AG20443 (cell line): ENCODE measurements at places on chromosomes 1 and 21.
A peak's percentile ranks its signal among the peaks of the same experiment; 100 is the strongest.

DNA sequence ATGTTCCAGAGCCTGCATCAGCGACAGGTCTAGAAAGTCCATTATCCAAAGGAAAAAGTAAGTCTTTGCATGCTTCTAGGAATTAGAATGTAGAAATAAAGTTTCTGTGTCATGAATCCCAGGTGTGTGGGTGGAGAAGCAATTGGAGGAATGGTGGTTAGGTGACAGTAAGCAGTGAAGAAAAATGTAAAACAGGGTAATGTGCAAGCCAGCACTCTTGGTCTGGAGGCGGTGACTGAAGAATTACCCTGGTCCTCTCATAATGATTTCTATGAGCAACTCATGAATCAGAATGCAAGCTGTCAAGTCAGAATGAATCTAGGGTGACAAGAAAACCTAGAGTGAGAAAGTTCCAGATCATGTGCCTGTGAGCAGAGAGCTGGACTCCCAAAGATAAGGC is 33.6 kb downstream of the PLPPR4 start:
- no peak for DNase-seq

GRCh38 chr1:170176772-170177171 is 31.0 kb downstream of the NTMT2 start:
- DNase-seq, result no peak

DNA sequence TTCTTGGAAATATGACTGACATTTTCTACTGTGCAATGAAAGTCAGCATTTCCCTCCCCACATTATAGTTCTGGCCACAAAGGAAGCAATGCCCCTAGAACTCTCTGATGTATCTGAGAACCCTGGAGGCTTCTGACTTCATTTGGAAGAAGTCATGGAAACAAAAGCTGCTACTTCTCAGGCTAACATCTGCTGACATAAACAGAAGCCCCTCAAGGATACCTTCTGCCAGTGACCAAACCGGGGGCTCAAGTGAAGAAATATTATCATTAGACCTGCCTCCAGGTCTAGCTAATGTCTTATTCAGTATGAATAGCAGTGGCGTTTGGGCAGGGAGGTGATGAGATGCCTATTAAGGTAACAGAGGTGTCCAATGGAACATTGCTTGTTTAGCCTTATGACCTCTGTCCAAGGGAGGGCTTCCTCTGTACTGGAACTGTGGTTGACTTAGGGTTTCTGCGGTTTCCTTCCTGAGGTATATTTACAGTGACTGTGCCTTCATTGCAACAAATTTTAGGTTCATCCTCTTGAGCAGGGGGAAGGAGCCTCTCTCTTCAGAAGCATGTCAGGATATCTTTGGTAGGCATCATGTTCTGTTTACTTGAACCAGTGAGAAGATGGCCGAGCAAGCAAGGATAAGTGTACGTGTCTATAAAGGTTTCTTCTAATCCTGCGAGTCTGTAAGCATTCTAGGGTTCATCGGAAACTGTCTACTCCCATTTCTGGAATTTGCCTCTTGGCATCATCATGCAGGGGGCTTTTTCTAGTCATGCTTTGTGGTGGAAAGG is 161.7 kb downstream of the PBX1 start:
- DNase-seq, result no peak

DNA sequence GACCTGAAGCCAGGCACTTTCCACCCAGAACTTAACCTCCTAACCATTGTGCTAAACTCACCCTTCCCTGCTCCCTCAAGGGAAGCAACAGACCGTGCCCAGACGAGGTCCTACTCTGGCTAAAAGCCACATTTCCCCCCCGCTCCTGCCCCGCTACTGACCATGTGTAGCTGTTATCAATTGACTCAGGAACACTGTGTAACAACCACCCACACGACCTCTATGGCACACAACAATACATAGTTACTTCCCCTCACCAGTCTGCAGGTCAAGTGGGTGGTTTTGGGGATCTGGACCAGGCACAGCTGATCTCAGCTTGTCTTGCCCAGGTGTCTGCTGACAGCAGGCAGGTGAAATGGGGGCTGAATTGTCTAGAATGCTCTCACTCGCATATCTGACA is 40.1 kb downstream of the CAMK2N1 start:
- DNase-seq, result no peak

- no peak for DNase-seq
These were observed 902 bp downstream of the AP4B1 start for GRCh38 chr1:113903501-113904292.

DNA sequence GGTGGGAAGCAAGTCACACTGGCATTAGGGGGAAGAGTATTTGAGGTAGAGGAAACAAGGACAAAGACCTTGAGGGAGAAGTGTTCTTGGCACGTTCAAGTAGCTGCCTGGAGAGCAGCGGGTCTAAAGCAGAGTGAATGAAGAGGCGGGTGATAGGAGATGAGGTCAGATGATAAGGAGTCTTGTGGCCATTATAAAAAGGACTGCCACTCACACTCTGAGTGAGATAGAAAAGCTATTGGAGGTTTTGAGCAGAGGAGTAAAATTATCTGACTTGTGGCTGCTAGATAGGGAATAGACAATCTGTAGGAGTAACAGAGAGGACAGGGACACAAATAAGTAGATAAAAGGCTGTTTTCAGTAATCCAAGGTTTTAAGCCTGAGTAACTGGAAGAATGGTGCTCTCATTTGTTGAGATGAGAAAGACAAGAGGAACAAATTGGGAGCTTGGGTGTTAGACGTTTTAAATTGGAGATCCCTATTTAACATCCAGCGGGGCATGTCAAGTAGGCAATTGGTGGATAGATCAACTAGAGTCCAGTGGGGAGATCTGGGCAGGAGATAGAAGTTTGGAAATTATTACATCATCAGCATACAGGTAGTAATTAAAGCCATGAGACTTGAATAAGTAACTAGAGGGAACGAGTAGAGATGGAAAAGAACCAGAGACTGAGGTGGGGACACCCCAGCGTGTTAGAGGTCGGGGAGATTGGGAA is 43.7 kb downstream of the HENMT1 start:
- no peak for DNase-seq

DNA sequence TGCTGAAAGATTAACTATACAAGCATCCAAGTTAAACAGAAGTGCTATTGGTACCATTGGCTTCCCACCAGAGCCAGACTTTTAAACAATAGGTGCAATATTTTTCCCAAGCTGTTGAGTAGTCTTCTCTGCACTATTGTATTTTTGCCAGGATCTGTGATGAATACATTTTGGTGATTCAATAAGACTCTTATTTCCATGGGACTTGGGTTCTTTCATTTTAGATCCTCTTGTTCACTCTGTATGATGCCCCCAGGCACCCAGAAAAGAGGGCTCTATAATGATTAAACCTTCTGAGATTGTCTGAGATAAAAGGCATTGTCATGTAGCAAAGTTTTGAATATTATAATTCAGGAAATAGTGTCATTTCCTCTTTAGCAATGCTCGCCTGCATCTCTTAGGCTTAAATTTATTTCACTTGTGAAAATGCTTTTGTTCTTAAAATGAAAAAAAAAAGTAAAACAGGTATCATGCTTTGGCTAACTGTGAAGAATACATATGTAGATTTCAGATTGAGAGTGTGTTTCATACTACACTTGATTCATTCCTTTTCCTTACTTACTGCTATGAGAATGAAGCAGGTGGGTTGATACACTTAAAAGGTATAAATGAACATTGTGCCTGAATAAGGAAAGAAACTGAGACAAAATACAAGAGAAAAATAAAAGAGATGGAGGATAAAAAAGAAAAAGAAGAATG is 275.0 kb downstream of the HMCN1 start:
- DNase-seq, result no peak

DNA sequence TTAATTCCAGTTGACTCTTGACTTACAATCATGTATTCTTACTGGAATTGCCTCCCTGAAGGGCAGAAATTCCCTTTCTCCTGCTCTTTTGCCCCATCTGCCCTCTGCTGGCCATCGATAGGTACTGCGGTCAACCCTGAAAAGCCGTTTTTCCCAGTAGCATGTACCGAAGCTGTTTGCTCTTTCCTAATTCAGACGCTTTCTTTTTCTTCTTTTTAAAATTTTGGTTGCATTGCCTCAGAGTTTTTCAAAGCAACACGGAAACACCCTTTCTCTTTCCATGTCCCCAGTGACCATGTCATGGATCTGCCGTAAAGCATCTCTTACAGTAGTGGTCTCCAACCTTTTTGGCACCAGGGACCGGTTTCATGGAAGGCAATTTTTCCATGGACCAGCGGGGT is 164.2 kb upstream of the C1orf21 start:
- peak; percentile 77 for DNase-seq

- no peak for DNase-seq
These were observed 246.6 kb downstream of the KAZN start for GRCh38 chr1:14844923-14845617.

- DNase-seq, result peak; percentile 53
These were observed 136.7 kb upstream of the ETV3 start for GRCh38 chr1:157274698-157275534.

DNA sequence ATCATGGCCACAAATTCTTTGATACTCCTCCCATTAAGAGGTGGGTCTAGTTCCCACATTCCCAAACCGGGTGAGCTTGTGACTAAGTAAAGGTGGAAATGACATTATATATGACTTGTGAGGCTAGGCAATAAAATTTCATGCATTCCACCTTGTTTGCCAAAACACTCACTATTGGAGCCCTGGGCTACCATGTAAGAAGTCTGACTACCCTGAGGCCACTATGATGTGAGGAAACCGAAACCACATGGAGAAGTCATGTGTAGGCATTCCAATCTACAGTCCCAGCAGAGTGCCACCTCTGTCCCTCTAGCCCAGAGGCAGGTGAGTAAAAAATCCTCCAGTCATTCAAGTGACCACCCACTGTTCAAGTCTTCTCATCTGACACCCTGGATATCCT is 17.9 kb upstream of the SMG7 start:
- peak; percentile 10 for DNase-seq

- no peak for DNase-seq
These were observed 295.5 kb upstream of the KAZN start for GRCh38 chr1:14303011-14303410.

DNA sequence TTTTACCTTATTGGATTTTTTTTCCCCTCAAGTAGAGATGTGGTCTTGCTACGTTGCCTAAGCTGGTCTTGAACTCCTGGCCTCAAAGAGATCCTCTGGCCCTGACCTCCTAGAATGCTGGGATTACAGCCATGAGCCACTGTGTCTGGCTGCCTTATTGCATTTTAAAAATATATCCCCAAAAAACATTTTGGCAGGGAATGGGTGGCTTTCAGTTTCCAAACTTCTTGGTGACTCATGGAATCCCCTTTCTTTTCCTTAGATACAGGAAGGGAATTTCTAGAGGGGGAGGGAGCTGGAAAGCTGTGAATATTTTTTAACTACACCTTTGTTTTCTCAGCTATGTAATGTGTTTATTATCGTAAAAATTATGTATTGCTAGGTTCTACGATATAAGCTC is 73.3 kb downstream of the SNRPE start:
- no peak for DNase-seq

GRCh38 chr1:239583536-239583935 is 197.2 kb downstream of the CHRM3 start:
- DNase-seq, result no peak

DNA sequence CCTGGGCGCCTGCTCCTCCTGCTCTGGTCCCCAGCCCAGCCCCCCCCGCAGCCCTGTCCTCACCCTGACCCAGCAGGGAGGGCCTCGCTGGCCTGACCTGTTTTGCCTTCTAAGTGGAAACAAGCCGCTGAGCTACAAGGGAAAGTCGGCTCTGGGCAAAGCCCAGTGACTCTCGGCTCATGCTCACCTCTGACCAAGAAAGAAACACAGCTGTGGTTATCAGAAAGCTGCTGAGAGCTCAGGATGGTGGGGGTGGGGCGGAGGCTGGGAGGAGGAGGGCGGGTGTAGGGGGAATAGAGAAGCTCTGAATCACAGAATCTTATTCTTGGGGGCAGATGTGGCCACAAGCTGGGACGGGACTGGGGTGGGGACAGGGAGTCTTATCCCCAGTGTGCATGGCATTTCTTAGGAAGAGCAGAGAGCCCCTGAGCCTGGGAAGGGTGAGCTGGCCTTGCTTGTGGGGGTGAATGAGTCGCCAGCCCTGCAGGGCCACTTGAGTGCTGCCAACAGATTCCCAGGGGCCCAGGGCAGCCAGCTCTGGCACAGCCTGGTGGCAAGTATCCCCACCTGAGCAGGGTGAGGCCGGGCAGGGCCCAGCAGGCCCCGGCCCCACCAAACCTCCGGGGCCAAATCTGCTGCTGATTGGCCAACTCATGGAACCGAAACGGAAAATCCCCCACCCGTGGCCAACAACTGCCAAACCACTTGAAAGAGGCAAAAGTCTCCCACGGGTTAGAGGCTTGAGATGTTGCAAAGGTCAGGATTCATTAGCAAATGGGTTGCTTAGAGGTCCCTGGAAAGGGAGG is 120.6 kb downstream of the SPSB1 start:
- DNase-seq, result peak; percentile 89

DNA sequence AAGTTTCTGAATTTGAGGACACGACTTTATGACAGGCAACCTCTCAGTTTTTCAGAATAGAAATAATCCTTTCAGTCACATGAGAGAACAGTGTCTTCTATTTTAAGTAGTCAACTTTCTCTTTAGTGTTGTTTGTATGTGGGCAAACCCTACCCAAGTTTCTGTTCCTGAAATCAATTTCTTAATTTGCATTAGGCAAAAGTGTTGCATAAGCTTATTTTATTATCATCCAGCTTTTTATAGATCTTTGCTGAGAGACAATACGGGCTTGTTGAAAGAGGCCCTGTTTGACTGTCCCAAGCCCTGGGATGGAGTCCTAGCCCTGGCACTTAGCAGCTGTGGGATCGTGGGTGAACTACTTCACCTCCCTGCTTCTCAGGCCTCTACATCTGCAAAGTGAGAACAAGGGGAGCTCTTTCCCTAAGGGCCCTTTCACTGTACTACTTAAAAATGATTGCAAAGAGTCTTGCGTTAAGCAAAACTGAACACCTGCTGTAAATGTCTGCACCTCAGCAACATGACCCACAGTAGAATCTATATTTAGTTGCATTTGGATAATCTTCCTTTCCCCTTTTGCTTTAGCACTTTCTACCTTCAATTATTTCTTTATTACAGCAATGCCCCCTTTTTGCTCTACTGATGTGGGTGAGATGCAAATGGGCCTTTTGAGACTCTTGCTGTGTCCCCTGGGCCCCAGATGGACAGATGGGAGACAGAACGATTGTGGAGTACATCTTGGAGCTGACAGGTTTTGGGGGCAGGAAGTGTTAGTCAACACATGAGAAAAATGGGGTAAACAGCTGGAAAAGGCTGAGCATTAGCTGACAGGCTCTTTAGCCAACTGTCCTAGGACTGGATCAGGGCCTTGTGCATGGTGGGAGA is 41.0 kb upstream of the SCAF4 start:
- no peak for DNase-seq

DNA sequence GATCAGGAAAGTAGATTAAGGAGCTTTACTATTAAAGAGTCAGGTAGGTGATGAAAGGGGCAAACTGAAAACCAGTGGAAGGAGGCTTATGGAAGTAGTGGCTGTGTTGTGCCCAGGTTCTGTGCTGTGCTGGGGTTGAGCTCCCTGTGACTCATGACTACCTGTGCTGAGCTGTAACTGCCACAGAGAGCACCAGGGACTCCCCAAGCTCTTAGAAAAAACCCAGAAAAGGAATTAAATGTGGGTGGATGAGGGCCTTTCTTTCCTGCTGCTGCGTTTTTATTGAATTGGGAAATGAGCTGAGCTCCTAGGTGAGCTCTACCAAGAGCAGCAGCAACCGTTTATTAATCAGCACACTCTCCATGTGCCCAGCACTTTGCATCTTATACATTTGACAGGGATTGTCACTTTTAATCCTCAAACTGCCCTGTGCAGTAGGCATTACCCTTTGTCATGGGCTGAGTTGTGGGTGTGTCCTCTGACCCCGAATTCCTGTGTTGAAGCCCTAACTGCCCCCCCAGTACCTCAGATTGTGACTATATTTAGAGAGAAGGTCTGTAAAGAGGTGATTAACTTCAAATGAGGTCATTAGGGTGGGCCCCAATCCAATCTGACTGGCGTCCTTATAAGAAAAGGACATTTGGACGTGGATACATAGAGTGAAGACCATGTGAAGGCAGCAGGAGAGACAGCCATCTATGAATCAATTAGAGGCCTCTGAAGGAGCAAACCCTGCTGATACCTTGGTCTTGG is 65.4 kb downstream of the AK4 start:
- DNase-seq, result no peak
